CD4-positive, alpha-beta T cell treated with Interleukin-10 for 1 hour (primary cell): ENCODE measurements at places on chromosomes 6 and 20.

- no peak for DNase-seq
These were observed 157.7 kb downstream of the ANKRD60 start for GRCh38 chr20:58070664-58071196.

GRCh38 chr6:130420911-130421310 lies 55.1 kb downstream of the TMEM200A start:
- no peak for DNase-seq

GRCh38 chr6:113719545-113719944 lies 137.6 kb upstream of the MARCKS start:
- DNase-seq: no peak

GRCh38 chr20:5113615-5113986 lies 6.2 kb downstream of the PCNA start:
- DNase-seq: no peak

- DNase-seq: no peak
These were observed 244.4 kb downstream of the GMPR start for GRCh38 chr6:16482702-16483314.

DNA sequence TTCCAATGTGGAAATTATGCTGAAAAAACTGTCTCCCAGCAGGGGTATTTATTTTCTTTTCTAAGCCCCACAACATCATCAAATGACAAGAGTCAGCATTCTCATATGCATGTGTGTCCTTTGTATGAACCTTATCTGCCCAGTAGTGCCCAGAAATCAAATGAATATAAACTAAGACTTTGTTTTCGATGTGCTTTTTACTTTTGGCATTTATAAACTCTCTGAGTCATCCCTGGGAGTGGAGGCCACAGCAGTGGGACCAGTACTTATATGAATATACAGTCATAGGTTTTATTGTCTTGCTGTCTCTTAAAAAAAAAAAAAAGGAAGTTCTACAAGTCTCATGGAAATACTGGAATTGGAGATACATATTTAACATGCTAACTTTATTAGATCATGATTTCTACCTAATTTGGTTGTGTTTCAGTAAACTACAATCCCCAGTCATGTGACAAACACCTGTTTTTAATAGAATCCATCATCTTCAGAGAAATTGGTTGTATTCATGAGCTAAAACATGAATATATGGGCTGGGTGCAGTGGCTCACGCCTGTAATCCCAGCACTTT lies 99.2 kb upstream of the TMEM181 start:
- no peak for DNase-seq
